ENCODE measurements at places on chromosomes 5 and 9.

GRCh38 chr5:72369301-72369700 is 49.1 kb downstream of the PTCD2 start:
- DNase-seq, result no peak

DNA sequence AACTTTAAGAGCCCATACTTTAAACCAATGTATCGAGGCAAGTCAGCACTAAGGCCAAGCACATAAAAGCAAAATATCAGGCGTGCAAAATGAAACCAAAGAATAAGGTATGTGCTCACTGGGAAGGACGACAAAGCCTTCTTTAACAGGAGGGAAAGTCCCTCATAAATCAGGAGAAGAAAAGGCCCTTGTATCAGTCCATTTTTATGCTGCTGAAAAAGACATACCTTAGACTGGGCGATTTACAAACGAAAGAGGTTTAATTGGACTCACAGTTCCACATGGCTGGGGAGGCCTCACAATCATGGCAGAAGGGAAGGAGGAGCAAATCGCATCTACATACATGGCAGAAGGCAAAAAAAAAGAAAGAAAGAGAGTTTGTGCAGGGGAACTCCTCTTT is 68.9 kb downstream of the UBE2QL1 start:
- DNase-seq, result no peak

- no peak for DNase-seq
Measured at GRCh38 chr5:17680737-17681136, 46.5 kb downstream of the TAF11L14 start.

- no peak for DNase-seq
Measured at GRCh38 chr9:37956423-37956820, 52.5 kb upstream of the SLC25A51 start.

GRCh38 chr9:6413365-6414246 is 607 bp downstream of the UHRF2 start:
- DNase-seq, result no peak

DNA sequence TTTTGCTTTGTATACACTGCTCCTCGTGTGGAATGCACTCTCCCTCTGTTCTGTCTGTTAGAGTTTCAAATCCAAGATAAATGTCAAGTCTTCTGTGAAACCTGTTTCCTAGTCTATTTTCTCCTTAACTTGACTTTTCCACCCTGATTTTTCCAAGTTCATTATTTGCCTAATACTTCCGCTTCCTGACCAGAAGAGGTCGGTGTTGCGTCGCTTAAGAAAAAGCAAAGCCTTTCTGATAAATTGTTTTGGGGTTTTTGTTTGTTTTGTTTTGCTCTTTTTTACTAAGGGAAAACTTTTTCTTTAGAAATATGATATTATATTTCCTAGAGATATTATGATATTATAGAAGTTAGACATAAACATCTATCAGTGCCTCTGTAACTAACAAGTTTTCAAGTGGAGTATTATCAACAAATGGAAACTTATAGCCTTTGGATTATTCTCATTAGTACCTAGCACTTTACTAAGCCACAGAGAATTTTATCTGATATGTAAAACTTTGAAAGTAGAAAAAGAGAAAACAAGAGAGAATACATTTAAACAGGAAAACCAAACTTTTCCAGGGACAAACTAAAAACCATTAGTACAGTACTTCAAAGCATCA is 55.8 kb downstream of the PHAX start:
- DNase-seq, result peak; percentile 6

GRCh38 chr5:77563475-77563874 is 71.4 kb upstream of the WDR41 start:
- no peak for DNase-seq

DNA sequence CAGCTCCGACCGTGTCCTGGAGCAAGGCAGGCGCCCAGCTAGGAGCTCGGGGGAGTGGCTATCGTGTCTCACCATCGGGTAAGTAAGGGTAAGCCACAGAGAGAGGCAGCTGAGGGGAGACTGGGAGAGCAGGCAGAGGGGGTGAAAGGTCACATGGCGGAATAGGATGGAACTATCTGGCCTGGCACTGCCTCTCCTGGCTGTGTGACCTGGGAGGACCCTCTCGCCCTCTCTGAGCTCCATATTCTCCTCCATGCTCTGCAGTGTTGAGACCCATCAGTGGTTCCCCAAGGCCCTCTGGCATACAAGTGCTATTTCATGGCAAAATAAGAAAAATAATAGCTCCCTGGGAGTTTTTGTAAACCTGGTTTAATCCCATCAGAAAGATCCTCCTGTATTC is 43.9 kb upstream of the ASS1 start:
- DNase-seq, result no peak

GRCh38 chr5:136516637-136517036 is 151.3 kb upstream of the TRPC7 start:
- DNase-seq, result no peak

DNA sequence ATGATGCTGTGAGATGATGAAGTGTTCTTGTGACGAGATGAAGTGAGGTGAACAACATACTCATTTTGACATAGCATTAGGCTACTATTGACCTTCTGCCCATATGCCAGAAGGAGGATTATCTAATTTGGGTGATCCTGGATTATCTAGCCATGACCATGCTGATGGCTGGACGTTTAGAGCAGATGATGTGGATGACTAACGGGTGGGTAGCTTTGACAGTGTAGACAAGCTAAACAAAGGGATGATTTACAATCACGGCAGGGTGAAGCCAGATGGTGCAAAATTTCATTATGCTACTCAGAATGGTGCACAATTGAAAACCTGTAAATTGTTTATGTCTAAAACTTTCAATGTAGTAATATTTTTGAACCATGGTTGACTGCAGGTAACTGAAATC is 2403.4 kb upstream of the ACO1 start:
- DNase-seq, result no peak

GRCh38 chr5:157485811-157486210 is 25.8 kb downstream of the NIPAL4 start:
- no peak for DNase-seq

GRCh38 chr5:105745111-105745510 is 1925.6 kb downstream of the EFNA5 start:
- DNase-seq, result no peak

DNA sequence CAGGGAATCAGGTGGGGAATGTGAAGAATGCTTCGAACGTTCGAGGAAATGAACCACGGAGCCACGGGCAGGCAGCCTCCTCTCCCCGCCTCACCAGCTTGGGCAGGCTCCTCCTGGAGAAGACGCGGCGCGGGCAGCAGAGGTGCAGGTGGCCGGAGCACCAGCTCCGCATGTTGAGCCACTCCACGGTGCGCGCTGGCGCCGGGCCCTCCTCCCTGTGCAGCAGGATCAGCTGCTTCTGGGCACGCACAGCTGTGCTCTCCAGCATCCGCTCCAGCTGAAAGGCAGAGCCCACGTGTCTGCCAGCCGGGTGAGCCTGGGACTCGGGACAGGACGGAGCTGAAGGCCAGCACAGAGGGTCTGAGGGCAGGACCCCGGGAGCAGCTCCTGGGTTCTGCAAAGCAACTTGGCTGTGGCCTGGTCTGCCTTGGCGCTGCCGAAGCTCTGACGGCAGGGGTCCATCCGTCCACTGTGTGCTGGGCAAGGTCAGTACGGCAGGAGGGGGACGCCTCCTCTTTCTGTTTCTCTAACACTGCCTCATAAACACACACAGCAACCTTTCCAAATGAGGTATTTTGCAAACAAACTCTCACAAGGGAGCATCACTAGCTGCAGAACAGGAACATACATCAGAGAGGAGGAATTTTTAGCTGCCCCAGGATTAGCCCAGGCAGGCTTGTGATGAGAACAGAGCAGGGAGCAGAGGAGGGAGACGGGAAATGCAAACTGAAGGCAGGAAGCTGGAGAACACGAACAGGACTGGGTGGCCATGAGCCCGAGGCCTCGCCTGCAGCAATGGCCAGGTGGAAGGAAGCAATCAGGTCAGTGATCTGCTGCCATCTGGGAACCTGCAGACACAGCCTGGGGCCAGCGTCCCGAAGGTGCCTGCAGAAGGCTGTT is 20.1 kb upstream of the NSMF start:
- DNase-seq, result no peak

DNA sequence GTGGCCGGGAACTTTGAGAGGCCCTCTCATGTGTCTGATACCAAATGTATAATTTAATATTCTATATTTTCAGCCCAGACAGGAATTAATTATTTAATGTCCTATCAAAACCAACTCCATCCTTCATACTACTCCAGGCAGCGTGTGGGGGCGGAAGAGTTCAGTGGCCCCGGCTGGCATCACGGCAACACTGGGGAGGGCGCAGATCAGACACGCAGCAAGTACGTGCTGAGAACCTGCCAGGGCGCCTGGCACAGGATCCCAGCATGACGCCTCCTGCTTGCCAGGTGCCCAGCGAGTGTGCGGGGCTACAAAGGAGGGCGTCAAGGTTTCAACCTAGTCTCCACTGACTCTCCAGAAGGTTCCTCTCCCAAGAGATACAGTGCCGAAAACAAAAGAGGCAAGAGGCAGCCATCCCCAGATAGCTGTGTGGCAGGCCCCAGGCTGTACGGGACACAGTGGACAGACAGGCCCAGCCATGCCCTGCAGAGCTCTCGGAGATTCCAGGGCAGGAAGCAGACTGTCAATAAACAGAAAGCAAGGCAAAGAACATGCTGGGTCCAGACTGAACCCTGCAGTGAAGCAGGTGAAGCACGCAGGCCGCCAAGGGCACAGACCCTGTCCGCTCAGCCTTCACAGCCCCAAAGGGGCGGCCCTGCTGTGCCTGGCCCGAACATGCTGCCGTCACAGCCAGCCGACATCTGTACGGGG is 110.3 kb downstream of the VAV2 start:
- DNase-seq, result no peak

DNA sequence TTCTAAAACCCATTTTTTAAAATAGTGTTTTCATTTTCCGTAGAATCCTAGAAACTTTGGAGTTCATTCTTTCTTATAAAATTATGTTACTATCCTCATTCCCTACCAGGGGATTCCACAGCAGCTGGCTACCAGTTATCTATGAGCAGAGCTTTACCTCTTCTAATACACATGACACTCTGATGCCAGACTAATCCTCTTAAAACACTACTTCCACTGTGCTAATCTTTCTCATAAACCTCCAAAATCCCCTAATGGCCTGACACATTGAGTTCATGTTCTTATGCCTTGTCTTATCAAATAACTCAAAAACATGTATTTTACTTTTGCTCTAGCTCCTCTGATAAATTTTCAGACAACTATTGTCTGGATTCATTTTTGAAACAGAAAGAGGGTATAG is 633.6 kb upstream of the FTMT start:
- DNase-seq, result no peak

- DNase-seq, result no peak
Measured at GRCh38 chr9:82363198-82363597, 374.6 kb downstream of the SPATA31D1 start.

- DNase-seq, result no peak
Measured at GRCh38 chr5:113163328-113163727, 186.7 kb downstream of the DCP2 start.

Measured in urinary bladder (tissue), 4 donors.